GM10248 (cell line): ENCODE measurements at places on chromosomes 7 and 10.
A peak's percentile ranks its signal among the peaks of the same experiment; 100 is the strongest.

DNA sequence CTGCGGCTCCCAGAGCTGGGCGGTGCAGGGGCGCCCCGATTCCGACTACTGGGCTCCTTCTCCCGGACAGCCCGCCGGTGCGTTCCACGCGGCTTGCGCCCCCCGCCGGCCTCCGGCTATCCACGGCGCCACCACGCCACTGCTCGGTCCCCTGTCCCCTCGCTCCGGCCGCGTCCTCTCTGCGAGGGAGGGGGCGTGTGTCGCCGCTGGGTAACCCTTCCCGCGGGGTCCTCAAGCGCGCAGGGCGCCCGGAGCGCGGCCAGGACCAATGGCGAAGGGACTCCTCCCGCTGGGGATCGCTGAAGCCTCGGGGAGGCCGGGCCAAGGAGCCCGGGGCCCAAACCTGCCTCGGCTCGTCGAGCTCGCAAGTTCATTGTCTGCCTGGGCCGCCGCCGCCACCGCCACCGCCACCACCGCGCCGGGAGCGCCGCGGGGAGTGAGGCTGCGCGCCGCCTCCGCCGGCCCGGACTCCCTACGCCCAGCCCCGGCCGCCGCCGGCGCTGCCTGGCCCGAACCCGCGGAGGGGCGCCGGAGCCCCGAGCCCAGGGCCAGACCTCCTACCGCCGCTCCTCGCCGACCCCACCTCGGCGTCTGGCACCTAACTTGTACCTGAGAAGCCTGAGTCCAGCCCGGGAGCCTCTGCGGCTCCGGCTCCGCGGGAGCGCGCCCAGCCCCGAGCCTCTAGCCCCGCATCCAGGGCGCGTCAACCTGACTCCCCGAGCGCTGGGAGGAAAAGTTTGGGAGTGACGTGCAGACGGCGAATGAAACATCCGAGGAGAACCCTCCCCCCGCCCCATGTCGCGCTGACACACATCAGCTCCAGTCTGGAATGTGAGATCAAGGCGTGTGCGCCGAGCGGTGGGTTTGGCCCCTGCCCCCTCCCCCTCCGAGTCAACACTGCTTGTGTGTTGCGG is at the start of gene CHST15:
CHST15 (minus strand) TSS at position 739 of the 914 bp plus-strand sequence. CDS start 47,386 bp downstream, outside the sequence.
- DNase-seq, result no peak

DNA sequence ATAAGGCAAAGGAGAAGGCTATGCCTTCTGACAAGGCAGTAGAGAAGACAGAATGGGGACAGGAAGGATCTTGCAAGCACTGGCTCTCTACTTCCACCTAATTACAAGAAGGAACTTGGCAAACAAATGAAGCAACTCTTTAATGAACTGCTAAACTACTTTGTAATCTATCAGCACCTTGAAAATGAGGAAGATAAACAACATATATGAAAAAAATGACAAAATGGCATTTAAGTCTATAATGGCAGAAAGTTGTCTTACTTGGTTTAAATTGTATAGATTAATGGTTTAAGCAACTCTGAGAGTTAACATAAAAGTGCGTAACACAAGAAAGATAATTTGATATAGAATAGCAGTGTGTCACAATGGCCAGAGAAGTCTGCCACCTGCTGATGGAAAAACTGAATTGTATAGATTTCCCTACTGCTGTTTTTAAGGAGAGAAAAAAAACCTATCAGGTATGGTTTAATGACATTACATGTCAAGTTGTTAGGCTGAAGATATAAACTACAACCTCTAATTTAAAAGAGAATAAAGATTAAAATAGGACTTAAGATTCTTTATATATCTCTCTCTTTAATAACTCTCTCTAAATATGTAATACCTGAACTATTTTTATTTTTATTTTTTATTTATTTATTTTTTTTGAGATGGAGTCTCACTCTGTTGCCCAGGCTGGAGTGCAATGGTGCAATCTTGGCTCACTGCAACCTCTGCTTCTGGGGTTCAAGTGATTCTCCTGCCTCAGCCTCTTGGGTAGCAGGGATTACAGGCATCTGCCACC is 11.8 kb downstream of the NT5C3A start:
- peak; percentile 25 for DNase-seq

DNA sequence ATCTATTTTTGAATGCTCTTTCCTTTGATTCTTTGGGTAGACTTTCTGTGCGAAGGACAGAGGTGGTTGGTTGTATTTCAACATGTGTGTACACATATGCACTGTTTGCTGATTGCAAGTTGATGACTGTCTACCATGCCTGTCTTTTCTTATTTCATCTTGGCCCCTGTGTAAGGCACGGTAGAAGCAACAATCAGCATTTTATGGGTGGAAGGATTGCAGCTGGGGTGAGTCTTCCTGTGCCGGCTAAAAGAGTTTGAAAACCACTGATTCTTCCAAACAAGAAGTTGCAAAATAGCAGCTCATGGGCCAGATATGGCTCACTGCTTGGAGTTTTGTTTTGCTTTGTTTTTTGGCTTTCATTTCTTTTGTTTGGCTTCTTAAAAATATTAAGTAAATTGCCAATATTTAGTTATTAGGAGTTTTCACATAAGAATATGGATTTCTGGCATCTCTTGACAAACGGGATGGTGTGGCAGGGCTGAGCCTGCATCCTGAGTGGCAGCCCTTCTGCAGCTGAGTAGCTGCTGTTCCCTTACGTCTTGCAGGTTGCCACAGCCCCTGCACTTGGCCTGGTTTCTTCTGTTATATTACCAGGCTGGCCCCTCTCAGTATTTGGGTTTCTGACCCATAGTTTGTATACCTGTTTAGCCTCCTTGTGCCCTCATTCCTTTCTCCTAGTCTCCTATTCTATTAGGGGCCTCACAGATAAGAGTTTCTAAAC is 7.2 kb downstream of the ZNF862 start:
- DNase-seq, result no peak

- no peak for DNase-seq
These were observed 10.5 kb downstream of the POLR1F start for GRCh38 chr7:19698331-19698730.

GRCh38 chr10:87925570-87925969 is 62.1 kb downstream of the PTEN start:
- DNase-seq, result no peak

DNA sequence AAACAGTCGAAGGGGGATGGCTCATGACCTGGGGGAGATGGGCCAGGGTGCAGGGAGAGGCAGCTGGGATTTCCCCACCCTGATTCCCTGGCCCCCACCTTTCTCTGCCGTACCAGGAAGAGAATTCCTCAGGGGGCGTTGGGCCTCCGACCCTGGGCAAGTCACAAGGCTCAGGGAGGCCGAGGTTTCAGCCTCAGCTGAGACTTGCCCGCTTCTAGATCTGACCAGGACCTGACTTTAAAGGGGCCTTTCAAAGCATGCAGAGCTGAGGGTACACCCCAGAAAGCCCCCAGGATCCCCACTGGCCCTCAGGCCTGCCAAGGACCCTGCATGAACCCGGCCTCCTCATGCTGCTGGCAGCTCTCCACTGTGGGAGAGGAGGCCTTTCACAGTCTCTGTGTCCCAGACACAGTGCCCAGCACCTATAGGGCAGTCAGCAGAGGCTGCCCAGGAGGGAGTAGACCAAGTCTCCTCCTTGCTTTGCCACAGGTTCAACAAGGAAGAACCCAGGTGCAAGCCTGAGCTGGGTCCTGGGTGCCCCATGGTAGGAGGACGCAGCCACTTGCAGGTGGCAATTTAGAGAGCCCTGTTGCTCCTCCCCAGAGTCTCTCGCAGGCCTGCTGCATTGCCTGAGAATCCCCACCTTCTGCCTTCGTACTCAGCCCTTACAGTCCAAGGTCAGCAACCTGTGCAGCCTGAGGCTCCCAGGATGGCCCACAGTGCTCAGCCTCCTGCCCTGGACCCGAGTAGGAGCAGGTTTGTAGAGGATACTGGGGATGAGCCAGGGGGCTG is 89.3 kb downstream of the CHST15 start:
- DNase-seq, result no peak

DNA sequence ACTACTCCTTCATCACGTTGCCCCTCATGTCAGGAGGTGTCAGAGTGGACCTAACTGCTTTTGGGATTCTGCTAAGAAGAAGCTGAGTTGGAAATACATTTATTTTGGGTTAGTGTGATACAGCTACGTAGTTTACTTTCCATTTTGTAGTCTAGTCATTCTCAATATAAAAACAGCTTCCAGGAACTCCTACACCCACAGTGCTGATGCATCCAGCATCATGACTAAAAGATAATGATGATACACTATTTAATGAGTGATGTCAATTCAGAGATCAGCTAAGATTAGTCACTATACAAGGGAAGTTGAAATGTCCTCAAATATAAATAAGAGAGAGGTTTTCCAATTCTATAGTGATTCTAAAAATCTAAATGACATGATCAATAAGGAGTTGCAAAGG is 264.2 kb upstream of the SLC26A5 start:
- no peak for DNase-seq

- peak; percentile 9 for DNase-seq
These were observed 168.8 kb downstream of the TMEM26 start for GRCh38 chr10:61284222-61284890.

DNA sequence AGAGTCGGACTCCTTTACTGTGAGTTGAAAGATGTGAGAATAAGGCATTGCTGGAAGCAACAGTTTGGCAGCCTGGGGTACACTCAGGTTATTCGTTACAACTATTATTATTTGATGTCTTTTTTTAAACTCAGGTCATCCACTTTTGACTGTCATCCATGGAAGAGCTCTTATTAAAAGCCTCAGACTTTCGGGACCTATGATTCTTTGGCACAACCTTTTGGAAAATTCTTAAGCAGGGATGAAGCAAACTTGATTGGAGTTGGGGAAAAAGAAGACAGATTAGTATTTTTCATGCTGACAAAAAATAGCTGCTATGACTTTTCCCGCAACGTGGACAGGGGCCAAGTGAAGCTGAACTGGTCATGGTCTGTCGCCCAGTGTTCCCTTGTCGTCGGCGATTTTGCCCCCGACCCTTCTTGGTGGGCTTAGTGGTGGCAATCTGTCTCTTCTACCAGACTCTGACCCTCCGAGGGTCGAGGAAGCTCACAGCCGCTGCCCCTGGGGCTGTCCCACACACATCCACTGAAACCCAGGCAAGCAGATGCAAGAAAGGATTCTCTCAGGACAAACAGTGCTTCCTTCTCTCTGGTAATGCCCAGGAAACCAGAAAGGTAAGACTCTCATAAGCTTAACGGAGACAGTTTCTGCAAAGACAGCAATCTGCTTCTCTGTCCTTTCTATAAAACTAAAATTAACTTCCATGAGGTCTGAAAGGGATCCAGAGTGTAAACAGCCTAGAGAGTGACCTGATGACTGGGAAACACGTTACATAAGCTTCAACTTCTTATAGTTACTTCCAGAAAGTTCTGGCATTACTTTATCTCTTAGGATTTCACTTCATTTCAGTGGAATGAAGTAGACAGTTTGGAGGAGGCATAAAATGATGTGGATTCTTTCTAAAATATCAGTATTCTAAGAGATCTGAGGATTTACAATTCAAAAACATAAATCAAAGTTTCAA is 1.0 kb downstream of the CPED1 start:
- DNase-seq, result no peak

- DNase-seq, result no peak
These were observed 424.7 kb upstream of the FOXK1 start for GRCh38 chr7:4257146-4258111.

GRCh38 chr10:13636776-13637175 is 50.0 kb downstream of the PRPF18 start:
- no peak for DNase-seq

DNA sequence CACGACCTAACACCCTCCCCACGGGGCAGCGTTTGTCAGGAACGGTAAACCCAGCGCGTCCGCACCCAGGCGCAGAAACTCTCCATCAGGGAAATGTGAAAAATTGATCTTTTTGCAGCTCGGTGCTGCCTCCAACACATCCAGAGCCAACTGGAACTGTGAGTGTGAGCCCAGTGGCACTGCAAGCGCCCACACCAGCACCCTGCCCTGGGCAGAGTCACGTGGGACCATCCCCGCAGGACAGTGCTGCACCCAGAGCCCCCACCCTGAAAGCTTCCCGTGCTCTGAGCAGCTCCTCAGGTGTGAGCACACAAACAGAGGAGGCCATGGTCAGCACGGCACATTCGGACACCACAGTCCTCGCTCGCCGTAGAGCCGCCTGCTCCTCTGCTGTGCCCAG is 330.9 kb downstream of the DNAJB6 start:
- DNase-seq, result no peak

DNA sequence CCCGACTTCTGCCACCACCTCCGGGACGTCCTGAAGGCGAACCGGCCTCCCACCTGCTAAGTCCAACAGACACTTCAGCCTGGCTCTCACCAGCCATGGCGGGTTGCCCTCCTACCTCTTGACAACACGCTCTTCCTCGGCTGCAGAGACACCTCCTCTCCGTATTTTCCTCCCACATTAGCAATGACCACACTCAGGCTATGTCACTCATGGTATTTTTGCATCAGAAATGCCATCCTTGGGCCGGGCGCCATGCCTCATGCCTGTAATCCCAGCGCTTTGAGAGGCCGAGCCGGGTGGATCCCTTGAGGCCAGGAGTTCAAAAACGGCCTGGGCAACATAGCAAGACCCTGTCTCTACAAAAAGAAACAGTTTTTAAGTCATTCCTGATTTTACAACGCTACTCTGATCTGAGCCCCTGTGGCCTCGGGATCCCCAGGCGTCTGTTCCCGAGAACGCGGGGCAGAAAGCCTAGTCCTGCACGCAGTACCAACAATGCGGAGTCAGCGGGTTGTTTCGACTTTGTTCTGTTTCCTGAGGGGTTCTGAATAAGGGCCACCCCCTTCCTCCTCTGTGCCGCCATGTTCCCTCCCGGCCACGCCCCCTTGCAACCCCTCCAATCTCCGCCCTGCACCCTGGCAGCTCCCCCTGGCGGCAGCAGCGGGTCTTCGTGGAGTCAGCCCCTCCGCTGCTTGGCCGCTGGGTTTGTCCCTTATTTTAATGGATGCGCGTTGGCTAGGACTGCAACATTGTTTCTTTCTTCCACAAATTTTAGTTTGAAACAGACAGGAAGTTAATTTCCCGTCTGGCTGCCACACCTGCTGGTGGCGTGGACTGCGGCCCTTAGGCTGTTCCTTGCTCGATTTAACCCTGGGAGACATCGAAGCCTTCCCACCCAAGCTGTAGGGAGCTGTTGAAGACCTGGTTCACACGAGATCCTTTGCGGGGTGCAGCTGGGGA is 9.7 kb upstream of the ZFAND2A start:
- DNase-seq, result peak; percentile 90

DNA sequence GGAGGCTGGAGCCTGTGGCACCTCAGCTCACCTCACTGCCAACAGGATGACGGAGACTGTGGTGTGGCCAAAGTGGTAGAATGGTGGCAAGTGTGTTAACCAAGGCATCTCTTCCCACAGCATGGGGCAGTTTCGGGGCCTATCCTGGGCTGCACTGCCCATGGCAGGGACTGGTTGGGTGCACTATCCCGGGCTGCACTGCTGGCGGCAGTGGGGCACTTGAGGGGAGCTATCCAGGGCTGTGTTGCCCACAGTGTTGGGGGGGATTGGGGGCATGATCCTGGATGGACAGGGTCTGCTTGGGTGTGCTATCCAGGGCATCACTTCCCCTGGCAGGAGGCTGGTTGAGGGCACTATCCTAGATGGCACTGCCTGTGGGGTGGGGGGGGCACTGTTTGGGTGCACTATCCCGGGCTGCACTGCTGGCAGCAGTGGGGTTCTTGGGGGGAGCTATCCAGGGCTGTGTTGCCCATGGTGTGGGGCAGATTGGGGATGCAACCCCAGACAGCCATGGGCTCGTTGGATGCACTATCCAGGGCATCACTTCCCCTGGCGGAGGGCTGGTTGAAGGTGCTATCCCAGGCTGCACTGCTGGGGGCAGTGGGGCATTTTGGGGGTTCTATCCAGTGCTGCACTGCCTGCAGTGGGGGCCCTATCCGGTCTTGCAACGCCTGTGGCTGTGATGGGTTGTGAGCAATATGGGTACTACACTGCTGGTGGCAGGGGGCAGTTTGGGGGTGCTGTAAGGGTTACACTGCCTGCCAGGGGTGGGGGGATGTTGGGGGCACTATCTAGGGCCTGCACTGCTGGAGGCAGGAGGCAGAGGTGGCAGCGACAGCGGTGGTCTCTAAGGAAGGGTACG is 129.7 kb downstream of the ZNF248 start:
- no peak for DNase-seq
